ENCODE measurements at places on chromosomes 5 and 9. TPM values are rescaled to one million over a fixed set of nuclear protein-coding genes. Genes with fewer than 3 reads are reported as not detected.

DNA sequence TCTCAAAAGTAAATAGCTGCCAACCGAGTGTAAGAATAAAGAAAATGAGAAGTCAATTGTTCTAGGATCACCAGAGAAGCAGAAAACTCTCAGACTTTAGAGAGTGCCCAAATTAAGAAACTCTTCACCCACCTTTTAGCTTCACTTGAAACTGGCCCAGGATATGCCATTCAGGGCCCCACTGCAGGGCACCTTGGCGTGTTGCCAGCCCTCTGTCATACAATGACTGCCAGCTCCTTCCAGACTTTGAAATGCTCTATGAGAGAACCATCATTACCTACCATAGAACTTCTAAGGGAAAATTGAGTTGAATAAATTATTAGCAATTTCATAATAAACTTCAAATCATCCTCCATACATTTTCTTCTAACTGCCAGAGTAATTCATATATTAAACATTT is 240.5 kb downstream of the CETN3 start:
- DNase-seq, result no peak

DNA sequence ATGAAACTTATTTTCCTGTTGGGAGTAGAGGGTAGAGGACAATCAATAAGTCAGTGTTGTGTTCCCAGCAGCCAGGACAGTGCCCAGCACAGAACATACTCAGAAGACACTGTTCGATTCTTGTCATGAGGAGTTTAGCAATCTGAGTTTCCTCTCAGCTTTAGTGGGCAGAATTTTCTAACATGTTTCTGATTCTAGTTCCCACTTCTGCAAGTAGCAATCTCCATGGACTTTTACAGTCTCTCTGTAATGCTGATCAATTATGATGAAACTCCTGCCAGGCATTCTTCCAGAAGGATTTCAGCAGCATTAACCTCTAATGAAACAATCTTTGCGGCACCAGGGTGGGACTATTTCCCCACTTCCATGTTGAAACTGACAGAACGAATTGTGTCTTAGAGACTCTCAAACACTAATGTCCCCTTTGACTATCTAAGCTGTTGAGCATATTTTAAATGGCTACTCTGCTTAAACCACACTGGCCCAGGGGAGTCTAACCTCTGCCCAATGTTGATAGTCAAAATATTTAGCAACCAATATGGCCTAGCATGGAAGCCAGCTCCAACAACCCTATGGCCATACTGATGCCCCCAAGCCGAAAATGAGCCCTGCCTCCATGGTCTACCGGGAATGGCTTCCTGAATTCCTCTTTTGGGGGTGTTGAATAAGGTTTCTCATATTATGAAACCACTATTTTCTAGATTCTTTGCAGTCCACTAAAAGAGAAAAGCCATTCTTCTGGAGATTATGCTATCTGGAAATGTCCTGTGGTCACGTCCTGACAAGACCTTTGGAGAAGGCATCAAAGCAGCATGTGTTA is 484.3 kb downstream of the BNC2 start:
- no peak for DNase-seq

DNA sequence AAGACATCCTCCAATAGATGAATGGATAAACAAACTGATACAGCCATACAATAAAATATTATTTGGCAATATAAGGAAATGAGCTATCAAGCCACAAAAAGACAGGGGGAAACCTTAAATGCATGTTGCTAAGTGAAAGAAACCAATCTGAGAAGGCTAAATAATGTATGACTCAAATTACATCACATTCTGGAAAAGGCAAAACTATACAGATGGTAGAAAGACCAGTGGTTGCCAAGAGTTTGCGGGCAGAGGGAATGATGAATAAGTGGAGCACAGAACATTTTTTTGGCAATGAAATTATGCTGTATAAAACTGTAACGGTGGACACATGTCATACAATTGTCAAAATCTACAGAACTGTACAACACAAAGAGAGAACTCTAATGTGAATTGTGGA is 63.3 kb downstream of the CSF2 start:
- no peak for DNase-seq

- DNase-seq, result no peak
These were observed 161.4 kb downstream of the GIN1 start for GRCh38 chr5:102958481-102959011.

The SPARC gene
- total RNA-seq, result 217 TPM

The FSTL4 gene
- total RNA-seq, result 6.3 TPM

The IL4 gene
- not detected for total RNA-seq

The ZBED3 gene
- total RNA-seq, result 1.1 TPM

The ZFAND5 gene
- 99.6 TPM for total RNA-seq

The DBH gene
- total RNA-seq, result not detected

The SCGB3A2 gene
- not detected for total RNA-seq

All from lower leg skin (tissue), 4 donors.